RWPE1 (cell line): ENCODE measurements at places on chromosomes 3 and 15.
A peak's percentile ranks its signal among the peaks of the same experiment; 100 is the strongest.

- peak; percentile 43 for DNase-seq
These were observed at the start of gene PCSK6 for GRCh38 chr15:101489599-101490407. Gene PCSK6, minus strand, starts transcription at chr15:101489707. Its CDS starts 37 bp downstream, at chr15:101489670.

DNA sequence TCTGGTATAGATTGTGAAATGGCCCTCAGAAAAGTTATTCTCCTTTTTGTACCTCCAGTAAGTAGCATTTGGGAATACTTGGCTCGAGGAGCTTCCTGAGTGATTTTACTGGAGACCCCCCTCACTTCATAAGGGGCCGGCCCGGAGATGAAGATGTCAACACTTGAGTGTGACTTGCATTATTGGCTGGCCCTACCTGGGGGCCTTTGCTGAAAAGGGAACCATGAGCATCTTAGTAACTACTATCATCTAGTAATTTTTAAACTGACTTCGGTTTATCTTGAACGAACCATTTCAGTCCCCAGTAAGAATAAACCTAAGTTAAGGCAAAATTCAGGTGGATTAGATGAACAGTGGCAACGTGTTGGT is 1.3 kb downstream of the FAIM start:
- no peak for DNase-seq

DNA sequence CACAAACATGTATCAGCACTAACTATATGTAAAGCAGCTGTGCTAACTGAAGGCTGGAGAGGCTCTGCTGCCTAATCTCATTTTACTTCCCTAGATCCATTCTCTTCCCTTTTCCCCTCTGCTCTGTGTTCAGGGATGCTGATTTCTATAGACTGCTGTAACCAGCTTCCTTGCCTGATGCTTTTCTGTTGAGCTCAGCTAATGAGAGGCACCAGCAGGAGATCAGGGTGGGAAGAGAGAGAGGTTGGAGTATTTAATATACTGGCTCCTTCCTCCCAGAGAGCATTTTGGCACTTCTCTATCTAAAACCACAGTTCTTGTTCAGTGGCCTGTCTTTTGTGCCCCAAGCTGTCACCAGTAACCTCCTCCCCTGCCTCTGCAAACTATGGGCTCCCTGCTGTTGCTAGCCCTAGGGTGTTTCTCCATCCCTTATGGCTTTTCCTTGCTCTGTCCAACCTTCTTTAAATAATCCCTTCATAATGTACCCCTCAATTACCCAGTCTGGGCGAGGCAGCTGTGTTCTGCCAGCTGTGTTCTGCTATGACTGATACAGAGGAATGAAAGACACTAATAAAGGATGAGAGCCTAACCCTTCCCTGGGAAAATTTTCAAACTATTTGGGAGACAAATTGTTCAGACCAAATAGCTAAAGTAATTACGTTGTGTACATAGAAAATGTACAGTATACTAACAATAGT is 69.5 kb downstream of the CADPS start:
- DNase-seq = no peak

DNA sequence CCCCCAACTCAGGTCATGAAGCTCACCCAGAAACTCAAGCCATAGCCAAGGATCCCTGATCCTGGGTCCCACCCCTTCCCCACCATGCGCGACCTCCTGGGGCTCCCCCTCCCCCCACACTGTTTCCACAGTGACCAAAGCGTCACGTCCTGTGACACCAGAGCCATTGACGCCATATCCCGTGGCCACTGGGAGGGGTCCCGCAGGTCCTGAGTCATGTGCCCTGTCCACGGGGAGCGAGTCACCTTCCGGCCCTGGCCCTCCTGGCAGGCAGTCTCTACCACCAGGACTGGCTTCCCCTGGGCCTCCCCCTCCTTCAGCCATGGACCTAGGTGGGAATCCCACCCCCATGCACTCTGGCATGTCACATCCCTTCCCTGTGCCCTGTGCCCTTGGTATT is 15.6 kb downstream of the SEMA3F start:
- DNase-seq = no peak

GRCh38 chr15:67823314-67824196 is 1.8 kb upstream of the SKOR1 start:
- DNase-seq = no peak

DNA sequence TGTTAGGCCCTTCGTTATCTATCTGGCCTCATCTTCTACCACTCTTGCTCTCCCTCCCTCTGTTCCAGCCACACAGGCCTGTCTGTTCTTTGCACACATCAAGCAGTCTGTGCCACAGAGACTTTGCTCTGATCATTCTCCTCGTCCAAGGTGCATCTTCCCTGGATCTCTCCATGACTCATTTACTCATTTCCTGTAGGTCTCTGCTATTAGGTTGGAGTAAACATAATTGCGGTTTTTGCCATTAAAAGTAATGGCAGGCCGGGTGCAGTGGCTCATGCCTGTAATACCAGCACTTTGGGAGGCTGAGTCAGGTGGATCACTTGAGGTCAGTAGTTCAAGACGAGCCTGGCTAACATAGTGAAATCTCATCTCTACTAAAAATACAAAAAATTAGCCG is 9.5 kb upstream of the C3orf49 start:
- DNase-seq = peak; percentile 57

GRCh38 chr3:195467641-195468390 is 25.0 kb upstream of the ACAP2 start:
- no peak for DNase-seq

DNA sequence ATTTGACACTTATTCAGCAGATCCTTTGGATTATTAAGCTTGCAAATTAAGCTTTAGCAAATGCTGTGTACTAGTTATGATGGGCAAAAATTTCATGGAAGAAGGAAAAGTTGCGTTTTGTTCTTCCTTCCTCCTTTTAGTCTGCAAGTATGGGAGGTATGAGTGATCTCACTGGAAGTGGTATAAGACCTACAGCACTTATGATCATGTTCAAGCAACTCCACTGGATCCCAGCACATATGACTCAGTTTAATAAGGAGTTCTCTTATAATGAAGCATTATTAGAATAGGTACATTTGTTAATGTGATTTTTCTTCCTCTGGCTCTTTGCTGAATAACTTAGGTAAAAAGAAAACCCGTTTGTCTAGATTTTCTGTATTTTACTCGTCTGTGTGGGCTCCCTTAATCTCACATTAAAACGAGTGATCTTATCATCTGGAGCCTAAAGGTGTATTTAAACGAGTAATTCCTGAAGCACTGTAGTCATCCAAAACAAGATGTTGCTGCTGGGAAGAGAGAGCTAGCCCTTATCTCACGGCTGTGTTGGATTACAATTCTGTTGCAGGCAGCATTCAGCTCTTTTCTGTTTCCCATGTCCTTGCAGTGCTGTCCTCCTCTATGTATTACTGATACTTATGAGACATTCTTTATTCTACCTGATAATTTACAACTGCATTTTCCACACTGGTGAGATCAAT is 264.9 kb downstream of the GBE1 start:
- DNase-seq = no peak
